T-helper 17 cell (primary cell): ENCODE measurements at places on chromosomes 11 and 22.

- DNase-seq, result no peak
Observed at GRCh38 chr11:11581481-11581880, 40.3 kb downstream of the GALNT18 start.

- no peak for DNase-seq
Observed at GRCh38 chr11:120432056-120433018, 79.2 kb upstream of the GRIK4 start.

- no peak for DNase-seq
Observed at GRCh38 chr11:76637491-76638269, 32.9 kb downstream of the LRRC32 start.

DNA sequence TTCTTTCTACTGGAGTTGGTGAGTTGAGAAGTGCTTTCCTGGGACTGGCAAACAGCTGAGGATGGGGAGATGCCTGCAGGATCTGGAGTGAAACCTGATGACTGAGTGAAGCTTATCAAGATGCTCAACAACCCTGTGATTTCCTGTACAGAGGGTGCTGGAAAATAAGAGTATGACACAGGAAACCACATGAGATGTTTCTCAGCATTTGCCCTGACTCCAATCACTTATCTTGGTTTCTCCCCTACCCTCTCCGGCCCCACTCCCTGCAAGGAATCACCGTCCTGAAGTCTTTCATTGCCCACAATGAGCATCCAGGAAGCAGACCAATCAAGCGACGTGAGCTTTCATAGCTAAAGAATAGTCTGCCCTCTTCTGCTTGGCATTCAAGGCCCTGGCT, at the start of gene MRGPRX2:
TSS of gene MRGPRX2 (minus strand) at position 89 of the 400 bp plus-strand sequence. CDS start 4,315 bp downstream, outside the sequence.
- no peak for DNase-seq

DNA sequence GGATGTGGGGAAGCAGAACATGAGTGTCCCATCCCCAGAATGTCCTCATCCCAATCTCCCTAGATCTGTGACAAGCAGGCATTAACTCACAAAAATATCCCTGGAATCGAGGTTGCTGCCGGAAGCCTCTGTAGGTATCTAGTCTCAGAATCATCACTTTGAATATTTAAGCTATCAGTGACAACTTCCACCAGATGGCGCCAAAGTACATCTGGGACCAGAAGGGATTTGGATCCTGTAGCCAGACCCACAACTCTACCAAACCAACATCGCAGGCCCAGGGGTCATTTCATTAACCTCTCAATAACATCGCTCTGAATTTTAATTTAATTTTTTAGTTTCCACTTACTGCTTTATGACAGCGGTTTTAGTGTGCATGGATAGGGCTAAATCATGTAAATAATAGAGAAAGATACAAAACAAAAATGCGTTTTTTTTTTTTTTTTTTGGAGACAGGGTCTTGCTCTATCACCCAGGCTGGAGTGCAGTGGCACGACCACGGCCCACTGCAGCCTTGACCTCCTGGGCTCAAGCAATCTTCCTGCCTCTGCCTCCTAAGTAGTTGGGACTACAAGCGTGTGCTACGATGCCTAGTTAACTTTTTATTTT, 1.1 kb upstream of the EXT2 start:
- peak; percentile 69 for DNase-seq

GRCh38 chr22:35601743-35602615, 15.2 kb downstream of the MB start:
- no peak for DNase-seq

DNA sequence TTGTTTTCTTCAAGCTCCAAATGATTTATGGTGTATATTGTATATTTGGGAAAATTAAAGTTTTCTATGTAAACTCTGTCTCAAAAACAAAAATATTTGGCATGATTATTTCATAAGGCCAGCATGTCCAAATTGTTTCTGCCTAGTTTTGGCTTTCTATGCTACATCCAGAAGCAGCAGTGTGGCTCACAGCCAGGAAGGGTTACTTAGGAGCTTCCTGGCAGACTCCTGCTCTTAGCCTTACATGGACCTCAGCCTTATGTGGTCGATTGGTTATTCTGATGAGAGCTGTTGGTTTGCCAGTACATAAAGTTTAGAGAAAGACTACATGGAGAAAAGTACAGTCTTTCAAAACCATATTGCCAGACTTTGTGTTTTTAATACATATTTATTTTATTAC, 297.7 kb upstream of the FAT3 start:
- no peak for DNase-seq

DNA sequence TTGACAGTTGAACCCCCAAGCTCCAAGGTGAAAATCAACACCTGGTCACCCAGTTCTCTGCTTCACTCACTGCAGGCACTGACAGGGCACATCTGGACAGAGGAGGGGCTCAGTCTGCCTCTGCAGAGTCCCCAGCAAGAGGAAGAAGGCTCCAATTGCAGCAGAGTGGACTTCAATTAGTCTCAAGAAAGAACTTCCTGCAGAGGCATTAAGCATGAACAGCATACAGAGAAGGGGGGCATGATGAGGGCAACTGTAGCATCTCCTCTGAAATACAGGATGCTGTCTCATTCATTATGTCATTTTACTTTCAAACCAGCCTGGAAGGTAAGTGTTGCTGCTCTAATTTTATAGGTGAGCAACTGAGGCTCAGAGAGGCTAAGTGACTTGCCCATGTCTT, 11.1 kb downstream of the GDPD5 start:
- DNase-seq, result no peak

- DNase-seq, result no peak
Observed at GRCh38 chr22:38727530-38728451, 22.0 kb downstream of the GTPBP1 start.

DNA sequence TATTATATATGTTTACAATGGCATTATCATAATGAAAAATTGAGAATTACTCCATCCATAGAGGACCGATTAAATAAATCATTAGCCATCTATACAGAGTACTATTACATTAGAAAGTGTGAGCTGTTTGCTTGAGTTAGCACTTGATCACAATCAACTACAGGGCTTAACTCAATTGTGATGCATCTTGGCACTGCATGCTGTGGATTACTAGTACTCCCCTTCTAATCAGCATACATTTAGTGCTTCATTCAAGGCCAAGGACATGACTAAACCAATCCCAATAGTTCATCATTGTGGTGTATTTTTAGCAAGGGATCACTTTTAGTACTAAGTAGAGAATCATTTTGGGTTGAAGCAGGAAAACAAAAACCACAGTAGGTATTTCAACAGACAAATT, 23.5 kb upstream of the ARHGAP42 start:
- DNase-seq, result no peak

DNA sequence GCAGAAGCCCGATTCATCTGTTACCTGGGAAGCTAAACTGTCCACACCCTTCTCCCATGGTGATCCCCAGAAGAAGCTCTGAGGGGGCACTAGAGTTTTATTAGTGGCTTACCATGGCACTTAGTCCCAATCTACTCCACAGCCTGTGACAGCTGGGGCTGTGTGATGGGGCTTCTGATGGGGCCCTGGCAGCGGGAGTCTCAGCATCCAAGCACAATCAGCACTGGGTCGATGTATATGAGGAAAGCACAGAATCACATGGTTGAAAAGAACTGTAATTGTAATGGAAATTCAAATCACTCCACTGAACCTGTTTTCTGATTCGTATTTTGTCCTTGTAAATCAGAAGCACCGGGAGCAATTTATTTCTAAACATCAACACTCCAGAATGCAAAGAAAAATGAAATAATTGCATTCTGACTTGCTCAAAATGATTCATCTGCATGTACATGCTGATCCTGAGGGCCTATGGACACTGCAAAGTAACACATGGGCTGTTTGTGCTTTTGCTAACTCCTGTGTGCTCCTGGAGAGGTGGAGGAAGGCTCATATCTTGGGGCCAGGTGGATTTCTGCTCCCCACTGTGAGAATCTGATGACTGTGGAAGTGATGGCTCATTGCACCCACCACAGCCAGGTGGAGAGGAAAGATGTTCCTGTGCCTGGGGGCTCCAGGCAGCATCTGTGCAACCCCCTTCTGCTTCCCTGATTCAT, 203.0 kb downstream of the KIRREL3 start:
- DNase-seq, result no peak

DNA sequence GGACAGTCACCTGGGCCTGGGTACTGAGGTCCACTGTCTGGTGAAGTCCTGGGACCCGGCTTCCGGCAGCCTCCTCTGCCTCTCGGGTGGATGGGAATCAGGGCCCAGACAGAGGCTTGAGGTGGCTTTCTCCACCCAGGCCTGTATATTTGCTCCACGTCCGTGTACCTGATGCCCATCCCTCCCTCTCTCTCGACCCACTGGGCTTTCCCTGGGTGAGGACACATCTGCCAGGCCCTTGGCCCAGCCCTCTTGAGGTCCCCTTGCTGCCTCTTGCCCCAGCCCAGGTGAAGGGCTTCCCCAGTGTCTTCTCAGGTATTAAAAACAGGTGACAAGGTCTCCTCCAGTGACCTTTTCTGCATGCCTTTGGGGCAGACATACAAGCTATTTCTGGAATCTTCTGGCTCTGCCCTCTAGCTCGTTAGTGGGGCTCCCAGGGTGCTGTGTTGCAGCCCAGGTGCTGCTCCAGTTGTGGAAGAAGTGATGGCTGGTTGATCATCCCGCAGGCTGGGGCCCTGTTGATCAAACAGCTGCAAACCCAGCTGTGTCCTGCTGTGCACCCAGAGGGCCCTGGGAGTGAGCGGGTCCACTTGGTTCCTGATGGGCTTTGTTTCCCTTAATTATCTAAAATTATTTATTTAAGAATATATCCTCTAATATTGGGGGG, 25.5 kb upstream of the ACR start:
- DNase-seq, result no peak

GRCh38 chr22:36360871-36361383, 26.8 kb downstream of the MYH9 start:
- no peak for DNase-seq

- DNase-seq, result no peak
Observed at GRCh38 chr11:69442807-69443137, 38.7 kb upstream of the LINC01488 start.

DNA sequence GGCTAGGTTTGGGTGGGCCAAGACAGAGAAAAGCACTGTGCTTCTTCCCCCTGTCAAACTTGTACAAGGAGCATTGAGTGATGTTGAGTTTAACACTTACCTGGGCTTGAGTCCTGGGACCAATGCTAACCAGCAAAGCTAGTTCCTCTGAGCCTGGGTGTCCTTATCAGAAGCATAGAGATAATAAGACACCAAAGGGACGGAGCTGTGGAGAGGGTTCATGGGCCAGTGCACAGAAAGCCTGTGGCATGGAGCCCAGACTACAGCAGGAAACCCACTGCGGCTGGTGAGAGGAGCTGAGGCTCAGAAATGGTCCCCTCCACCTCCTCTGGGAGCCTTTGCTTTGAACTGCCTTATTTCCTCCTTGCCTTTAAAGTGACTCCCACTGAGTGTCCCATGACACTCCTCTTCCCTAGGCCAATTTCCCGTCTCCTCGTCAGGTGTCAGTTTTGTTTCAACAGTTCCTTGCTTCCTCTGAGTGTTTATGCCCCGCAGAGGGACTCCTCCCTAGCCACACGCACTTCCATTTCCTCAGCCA, 9.4 kb downstream of the SLCO2B1 start:
- no peak for DNase-seq

DNA sequence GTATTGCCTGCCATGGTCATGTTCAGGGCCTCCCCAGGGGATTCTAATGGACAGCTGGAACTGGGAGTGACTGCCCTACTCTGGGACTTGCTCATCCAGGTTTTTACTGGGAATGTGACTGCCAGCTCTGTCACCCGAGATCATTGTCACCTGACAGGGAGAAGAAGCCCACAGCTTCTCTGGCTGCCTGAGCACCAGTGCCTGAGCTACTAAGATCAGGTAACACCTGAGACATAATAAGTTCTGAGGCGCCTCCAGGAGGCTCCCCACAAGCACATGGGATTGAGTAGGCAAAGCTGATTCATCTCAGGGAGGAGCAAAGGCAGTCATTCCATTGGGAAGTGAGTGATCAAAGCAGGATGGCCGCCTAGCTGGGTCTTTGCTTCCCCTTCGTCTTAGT, 84.2 kb upstream of the GALNT18 start:
- DNase-seq, result no peak

- no peak for DNase-seq
Observed at GRCh38 chr11:133181066-133181465, 351.2 kb downstream of the OPCML start.

- DNase-seq, result no peak
Observed at GRCh38 chr11:103875855-103876510, 160.5 kb upstream of the DDI1 start.

GRCh38 chr22:44683237-44683636, 18.8 kb upstream of the PRR5 start:
- no peak for DNase-seq

GRCh38 chr11:11237070-11237832, 115.8 kb downstream of the CSNK2A3 start:
- DNase-seq, result no peak

GRCh38 chr11:102564110-102564509, 33.6 kb upstream of the MMP7 start:
- no peak for DNase-seq
